NCI-H524 treated with DMSO at 0.1 percent for 48 hours (cell line): ENCODE measurements at places on chromosomes 2 and 18.

- DNase-seq, result no peak
Measured at GRCh38 chr18:27750014-27750413, 426.9 kb downstream of the CDH2 start.

DNA sequence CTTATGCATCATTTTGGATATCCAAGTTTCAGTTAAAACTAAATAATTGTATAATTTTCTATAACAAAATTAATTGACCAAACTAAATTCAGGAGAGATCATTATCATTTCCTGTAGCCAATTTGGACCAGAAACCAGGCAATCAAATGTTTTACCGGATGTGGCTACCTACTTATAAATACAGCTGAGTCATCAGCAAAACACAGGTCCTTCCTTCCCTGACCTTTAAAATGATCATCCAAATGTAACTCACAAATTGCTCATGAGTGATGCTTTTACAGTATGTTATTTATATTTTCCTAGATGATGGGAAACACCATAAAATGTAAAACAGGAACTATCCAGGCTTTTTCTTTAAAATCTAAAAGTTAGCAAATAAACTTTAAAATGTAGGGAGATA lies 133.7 kb downstream of the CBLN2 start:
- DNase-seq, result no peak

GRCh38 chr18:27785815-27786471 lies 391.0 kb downstream of the CDH2 start:
- peak; percentile 19 for DNase-seq

DNA sequence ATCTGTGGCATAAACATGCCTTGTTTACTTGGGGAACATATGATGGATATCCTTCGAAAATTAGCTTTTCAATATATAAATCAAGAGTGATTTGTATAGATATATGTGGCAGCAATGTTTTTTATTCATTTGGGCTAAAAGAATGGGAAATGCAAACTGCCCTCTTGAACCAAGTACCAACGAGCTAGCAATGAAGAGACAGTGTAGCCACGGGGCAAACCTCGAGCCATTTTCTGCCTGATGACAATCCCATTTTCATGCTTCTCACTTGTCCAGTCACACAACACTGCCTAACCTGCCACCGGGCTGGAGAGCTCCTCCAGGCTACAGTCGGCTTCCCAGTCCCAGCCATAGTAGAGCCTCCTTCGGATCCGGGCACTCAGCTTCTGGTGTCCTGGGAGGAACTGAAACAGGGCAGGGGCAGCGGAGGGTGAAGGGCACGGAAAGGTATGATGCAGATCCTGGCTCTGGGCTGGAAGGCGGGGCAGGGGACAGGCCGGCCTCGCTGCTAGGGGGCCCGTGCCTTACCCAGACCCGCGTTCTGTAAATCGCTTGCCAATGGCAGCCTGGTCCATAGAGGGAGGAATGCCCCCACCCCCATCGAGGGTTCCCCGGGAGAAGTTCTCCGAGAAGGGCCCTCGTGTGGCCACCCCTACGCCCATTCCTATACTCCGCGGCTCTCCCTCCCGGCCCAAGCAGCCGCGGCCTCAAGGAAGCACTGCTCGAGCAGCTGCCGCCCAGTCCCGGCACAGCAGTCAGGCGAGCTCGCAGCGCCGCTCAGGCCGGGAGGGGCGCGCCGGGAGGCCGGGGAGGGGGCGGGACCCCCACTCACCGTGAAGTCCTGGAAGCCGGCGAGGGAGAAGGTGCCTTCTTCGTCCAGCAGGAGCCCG lies 552 bp downstream of the CNPPD1 start:
- DNase-seq, result no peak

GRCh38 chr2:41967476-41968181 lies 80.2 kb upstream of the PKDCC start:
- DNase-seq, result no peak

GRCh38 chr2:132588576-132588975 lies 81.4 kb downstream of the LYPD1 start:
- no peak for DNase-seq

DNA sequence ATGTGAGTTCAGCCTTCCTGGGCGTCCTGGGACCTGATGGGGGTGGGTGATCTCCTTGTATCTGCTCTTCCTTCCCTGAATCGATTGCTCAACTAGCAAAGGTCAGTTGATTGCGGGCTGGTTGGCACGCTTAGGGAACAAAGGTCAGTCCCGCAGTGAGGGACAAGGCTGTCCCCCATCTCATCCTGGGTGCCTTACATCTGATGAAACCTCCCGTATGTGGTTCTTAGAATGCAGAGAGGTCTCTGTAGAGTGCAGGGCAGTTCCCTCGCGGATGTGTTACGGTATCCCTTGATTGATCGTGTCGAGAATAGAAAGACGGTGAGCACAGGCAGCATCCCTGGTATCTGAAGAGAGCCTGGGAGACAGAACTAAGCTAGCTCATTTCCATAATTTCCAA lies 56.4 kb upstream of the RBM44 start:
- no peak for DNase-seq

GRCh38 chr2:240023792-240024191 lies 1.4 kb downstream of the NDUFA10 start:
- no peak for DNase-seq

DNA sequence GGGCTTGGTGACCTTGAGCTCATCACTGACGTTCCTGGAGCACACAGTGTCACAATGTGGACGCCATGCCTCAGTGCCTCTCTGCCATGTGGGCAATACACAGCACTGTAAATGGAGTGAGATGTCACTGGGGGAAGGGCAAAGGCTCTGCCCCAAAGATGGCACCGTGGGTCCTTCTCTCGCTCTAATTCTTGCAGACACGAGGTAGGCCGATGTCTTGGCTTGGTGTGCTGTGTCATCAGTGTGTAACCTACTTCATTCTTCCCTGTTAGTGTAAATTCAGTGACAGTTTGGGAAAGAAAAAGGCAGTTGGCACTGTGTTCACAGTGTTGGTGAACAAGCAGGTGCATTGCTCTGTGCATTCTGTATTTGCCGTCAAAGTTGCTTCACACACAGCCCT lies 309.3 kb upstream of the MYT1L start:
- DNase-seq, result no peak

GRCh38 chr2:42843131-42843530 lies 50.7 kb upstream of the HAAO start:
- no peak for DNase-seq

GRCh38 chr18:37762076-37762621 lies 196.6 kb upstream of the CELF4 start:
- no peak for DNase-seq

GRCh38 chr18:48300463-48300961 lies 108.7 kb downstream of the ZBTB7C start:
- DNase-seq, result no peak

- no peak for DNase-seq
Measured at GRCh38 chr2:16214861-16215260, 274.5 kb downstream of the MYCN start.

DNA sequence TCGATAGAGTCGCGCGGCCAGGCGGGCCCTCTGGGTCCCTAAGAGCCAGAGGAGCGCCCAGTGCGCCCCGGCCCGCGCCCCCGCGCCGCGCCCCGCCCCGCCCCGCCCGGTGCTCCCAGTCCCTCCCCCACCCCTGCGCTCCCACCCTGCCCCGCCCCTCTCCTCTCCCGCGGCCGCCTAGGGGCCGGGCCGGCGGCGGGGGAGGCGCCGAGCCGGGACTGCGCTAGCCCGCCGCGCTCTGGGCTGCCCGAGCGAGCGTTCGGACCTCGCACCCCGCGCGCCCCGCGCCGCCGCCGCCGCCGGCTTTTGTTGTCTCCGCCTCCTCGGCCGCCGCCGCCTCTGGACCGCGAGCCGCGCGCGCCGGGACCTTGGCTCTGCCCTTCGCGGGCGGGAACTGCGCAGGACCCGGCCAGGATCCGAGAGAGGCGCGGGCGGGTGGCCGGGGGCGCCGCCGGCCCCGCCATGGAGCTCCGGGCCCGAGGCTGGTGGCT lies at the start of gene GPC1:
Gene GPC1, plus strand, starts transcription at position 207 of the 491 bp plus-strand sequence. Its CDS starts 256 bp downstream, at position 463.
- DNase-seq, result no peak

DNA sequence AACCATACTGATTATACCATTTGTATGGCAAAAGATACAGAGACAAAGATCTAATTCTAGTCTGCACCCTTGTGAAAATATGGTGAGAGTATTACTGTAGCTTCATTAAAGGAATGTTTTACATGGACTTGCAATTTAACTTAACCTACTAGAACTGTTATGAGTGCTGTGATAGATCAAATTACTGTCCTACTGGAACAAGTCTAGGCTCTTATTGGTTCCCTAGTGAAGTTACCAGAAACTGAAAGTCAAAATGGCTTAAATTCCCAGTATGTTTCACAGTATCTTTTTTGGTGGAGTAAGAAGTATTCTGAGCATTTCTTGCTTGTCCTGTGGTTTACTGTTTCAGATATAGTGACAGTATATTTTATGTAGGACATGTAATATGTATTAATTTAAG lies 3.8 kb upstream of the TBR1 start:
- no peak for DNase-seq

- DNase-seq, result no peak
Measured at GRCh38 chr2:201698588-201699226, at the start of gene MPP4. TSS of gene MPP4 (minus strand) at chr2:201698644. CDS start at chr2:201693954, 4,690 bp downstream.

DNA sequence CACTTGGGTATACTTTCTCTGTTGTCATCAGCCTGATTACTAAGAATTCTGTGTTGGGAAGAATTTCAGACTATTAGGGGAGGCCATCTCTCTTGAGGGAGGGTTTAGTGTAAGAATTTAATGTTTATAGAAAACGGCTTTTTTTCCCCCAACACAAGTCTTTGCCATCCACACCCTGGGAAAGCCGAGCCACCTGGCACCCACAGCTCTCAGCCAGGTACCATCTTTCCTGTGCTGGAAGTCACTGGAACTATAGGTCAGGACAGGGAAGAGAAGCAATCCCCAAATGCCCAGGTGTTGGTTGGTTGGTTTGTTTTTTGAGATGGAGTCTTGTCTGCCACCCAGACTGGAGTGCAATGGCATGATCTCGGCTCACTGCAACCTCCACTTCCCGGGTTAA lies 155.1 kb downstream of the SMAD7 start:
- DNase-seq, result no peak

GRCh38 chr18:37270038-37270665 lies 295.4 kb downstream of the CELF4 start:
- DNase-seq, result no peak

- no peak for DNase-seq
Measured at GRCh38 chr18:74748809-74749208, 151.1 kb downstream of the ZNF407 start.

- no peak for DNase-seq
Measured at GRCh38 chr2:231457101-231457500, 7.2 kb downstream of the NCL start.

- no peak for DNase-seq
Measured at GRCh38 chr2:234580686-234581085, 83.8 kb upstream of the ARL4C start.

DNA sequence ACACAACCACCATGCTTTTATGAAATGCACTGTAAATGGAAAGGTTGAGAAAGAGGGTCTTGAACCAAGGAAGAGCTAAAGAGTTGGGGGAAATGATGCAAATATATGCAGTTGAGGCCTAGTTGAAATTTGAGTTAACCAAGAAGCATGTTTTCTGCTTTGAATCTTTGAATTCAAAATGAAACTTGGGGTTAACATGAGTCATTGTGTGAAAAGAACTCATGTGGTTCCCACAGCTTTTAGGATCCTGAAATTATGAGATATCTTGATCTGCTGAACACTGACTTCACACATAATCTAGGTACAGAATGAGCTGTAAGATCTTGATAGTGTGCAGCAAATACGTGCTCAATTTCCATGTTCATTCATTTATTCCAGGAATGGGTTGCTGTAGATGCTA lies 422.9 kb upstream of the TRIB2 start:
- DNase-seq, result no peak

DNA sequence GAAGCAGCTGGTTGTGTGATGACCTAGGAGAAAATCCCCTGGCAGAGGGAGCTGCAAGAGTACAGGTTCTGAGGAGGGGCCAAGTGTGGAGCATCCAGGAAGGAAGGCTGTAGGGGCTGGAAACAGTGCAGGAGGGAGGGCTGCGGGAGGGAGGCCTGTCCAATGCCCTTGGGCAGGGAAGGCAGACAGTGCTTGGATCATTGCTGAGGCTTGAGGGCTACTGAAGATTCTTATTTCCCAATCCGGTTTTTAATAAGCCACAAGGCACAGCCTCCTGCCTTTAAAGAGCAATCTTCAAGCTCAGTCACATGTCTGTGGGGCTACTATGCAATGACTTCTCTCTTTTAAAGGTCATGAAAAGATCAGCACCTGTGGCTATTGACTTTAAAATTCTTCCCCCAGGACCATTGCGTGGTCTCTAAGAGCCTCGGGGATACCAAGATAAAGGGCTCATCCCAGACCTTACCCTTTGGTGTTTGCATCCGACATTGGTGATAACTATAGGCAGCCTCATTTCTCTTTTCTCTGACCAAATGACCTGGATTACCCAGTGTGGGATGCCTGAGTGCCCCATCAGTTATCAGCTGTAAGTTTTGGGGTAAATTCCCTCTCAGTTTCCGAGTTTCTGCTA lies 149.6 kb downstream of the DOCK10 start:
- DNase-seq, result no peak

DNA sequence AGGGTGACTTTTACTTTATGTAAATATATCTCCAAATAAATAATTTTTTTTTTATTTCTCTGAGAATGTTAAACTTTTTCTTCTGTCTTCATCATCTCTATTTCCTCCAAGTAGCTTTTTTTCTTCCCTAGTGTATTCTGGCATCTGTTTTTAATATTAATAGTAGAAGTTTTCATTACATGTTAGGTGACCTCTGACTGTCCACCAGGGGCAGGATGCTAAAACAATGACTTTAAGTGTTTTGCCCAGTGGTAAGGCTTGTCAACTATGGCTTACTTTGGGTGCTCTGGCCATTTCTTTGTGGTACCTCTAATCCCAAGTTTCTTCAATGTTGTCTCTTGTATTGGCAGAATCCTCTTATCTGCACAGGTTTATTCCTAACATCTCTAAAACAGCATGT lies 127.1 kb downstream of the SRBD1 start:
- DNase-seq, result no peak

DNA sequence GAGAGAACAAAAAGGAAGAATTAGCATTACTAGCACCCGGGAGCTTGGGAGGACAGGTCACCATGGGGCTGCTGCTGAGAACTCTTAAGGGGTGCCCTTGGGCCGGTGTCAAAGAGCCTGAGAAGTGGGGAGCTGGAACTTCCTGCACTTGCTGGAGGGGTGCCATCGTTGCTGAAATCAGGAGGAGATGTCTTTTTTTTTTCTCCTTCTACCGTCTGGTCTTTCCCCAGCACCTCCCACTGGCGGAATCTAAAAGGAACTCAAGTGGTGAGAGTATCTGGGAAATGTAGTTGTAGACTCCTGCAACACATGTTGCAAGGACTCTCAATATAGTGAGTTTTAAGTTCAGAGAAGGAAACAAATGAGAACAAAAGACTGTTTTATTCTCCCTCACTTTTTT lies 6.1 kb upstream of the AMMECR1L start:
- DNase-seq, result no peak

GRCh38 chr2:53802617-53803151 lies 15.8 kb downstream of the ERLEC1 start:
- DNase-seq, result no peak

- DNase-seq, result no peak
Measured at GRCh38 chr2:4753721-4754120, 938.5 kb upstream of the SOX11 start.
